Tibial artery (tissue), 4 donors: ENCODE measurements at places on chromosomes 6 and 20.

DNA sequence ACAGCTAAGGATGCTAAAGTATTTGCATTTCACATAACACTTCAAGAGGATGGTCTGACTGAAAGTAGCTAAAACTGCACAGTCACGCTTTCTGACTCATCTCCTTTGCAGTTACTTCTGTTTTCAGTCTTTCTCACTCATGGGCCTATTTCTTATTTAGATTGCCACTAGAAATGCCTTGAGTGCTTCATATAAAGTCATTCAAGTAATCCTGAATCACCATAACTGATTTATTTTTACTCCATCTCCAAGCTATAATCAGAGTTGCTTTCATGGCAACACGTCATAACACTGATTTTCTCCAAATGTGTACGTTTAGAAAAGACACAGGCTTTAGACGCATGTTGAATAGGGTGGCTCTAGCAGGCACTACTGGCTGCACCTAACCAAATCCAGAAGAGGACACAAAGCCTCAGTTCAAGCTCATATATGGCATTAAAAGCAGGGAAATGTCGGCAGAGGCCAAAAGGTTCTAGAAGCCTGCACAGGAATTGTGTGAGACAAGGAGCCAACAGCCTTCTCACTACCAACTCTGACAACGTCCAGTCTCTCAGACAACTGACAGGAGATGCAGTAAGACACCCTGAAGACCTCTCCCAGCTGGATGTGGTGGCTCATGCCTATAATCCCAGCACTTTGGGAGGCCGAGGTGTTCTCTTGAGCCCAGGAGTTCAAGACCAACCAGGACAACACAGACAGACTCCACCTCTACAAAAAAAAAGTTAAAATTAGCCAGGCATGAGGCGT, 64.1 kb upstream of the BEND6 start:
- no peak for DNase-seq

DNA sequence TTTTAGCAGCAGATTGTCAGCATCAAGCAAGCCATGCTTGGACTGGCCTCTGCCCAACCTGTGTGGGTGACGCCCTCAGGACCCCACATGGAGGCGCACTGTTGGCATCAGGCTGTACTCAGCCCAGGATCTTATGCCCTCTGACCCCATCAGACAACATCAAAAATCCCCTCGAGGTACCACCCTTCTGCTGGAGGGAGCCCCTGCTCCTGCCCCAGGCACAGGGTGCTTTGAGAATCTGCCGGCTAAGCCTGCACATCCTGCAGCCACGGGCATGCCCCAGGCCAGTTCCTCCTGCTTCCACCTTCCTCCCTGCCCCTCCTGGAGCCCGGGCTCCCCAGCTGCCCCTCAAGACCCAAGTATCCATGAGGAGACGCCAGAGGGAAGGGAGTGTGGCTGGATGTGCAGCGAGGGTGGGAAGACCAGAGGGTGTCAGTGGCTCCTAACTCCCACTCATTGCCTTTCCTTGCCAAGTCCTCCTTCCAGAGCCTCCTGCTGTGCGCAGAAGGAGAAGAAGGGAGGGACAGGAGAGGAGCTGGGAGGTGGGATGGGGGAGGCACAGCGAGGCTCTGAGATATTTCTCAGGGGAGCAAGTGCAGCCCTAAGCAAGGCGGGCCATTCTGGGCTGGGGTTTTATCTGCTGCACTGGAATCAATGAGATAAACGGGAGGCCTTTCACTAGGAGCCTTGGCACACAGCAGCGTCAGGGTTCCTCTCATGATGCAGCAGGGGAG, 77.4 kb upstream of the CST7 start:
- no peak for DNase-seq

GRCh38 chr6:159772196-159772595, 10.4 kb downstream of the ACAT2 start:
- no peak for DNase-seq

- no peak for DNase-seq
Observed at GRCh38 chr6:116057766-116058165, 2.9 kb downstream of the FRK start.

- no peak for DNase-seq
Observed at GRCh38 chr6:3592371-3592941, 135.6 kb upstream of the SLC22A23 start.

GRCh38 chr6:136094812-136095211, 155.3 kb downstream of the MTFR2 start:
- no peak for DNase-seq

DNA sequence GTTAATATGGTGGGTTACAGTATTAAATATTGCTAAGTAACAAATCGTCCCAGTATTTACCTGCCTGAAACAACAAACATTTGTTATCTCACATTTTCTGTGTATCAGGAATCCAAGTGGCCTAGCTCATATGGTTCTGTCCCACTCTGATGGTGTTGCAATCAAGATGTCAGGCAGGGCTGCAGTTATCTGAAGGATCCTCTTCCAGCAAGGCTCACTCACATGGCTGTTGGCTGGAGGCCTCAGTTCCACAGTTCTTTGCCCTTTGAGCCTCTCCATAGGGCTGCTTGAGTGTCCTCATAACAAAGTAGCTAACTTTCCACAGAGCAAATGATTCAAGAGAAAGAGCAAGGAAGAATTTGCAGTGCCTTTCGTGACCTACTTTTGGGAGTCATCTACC, 17.7 kb downstream of the RAB22A start:
- DNase-seq, result no peak

DNA sequence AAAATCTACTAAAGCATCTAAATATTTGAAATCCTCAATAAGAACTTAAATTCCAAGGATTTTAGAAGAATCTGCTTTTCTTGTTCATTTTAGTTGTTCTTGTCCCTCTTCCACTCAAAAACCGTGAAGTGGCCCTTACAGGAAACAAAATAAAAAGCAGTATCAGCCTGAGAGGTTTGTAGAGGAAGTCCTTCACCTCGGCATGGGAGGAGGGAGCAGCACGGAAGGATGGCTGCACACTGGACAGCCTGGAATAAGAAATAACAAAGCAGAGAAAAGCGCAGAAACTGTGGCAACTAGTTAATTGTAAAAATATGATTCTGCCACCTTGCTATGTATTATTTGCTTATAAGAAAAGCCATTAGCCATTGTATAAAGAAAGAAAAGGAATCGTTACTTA, 46.1 kb downstream of the RALGAPA2 start:
- DNase-seq, result no peak

GRCh38 chr6:27176523-27177484, 70.7 kb upstream of the PRSS16 start:
- DNase-seq, result no peak

GRCh38 chr20:1374246-1374645, 18.6 kb downstream of the FKBP1A start:
- no peak for DNase-seq

DNA sequence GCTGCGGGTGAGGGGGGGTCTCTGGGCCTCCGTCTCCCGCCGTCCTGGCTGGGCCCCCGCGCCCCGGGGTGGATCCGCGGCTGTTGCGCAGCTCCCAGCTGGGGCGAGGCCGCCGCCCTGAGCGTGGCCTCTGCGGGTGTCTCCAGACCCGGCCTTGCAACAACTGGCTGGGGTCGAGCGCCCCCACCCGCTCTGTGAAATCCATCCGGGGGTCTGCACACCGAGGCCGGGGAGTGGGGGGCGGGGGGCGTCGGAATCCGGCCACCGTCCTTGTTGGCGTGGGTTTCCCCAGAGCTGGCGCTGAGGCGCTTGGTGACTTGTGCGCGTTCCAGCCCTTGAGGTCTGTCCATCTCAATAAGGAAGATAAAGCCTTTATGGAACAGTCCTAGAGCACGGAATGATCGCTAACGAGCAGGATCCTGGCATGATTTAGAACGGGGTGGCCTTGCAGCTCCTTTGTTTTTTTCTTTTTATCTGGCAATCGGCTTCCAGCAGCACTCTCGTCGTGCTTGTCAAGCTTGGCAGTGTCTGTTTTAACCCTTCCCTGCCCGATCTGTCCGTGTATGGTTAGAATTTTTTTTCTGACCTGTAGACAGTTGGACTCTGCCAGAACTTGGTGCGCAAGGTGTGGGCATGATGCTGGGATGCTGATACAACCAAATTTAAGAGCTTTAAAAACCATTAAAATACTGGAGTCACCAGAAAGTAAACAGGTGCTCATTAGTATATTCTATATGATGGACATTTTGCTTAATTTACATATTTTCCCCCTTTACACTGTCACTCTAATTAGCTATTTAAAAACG, 675 bp downstream of the DSTN start:
- peak; percentile 59 for DNase-seq

GRCh38 chr6:141463237-141463977, 669.3 kb upstream of the GJE1 start:
- no peak for DNase-seq

DNA sequence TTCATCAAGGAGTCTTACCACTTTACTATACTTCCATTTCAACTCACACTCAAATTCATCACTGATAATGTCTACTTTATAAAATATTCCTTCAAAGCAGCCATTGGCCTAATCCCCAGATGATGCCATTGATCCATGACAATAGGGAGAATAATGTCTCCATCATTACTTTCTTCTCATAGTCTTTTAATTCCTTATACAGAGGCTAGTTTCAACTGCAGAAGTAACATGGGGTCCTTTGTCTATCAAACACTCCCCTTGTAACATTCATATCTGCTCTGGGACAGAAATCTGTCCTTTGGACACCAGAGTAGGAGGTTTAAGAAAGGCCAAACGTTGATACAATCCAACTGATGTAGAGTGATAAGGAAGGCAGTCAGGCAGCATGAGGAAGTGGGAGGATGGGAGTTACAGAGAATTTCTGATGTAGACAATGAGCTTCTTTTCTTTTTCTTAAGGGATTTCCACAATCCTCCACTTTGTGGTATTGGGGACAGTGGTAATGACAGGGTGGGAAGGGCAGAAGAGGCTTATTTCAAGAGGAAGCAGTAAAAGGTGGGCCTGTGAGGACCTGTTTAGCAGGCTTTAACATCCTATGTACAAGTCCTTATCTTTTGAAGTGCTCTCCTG, 18.9 kb upstream of the HLA-DOA start:
- DNase-seq, result no peak

DNA sequence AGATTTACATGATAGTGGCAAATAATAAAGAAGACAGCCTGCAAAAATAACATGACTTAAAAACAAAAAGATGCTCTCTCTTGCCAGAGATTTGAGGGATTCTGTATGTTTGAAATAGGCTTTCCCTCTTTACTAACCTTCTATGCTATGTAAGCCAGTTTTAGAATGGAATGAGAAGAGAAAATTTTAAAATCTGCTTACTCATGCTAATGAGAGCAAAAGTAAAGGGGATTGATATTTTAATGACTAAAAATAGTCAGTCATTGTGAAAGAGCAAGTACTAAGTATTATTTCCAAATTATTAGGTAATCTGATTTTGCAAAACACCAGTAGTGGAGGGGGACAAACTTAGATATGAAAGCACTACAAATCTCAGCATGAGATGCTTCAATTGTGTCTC, 563.3 kb upstream of the ADGRB3 start:
- DNase-seq, result no peak

GRCh38 chr20:3105256-3106137, 21.0 kb upstream of the AVP start:
- DNase-seq, result no peak

- no peak for DNase-seq
Observed at GRCh38 chr6:39516471-39516870, 194.0 kb upstream of the KCNK16 start.

- DNase-seq, result no peak
Observed at GRCh38 chr6:20013066-20013861, 176.1 kb downstream of the ID4 start.

DNA sequence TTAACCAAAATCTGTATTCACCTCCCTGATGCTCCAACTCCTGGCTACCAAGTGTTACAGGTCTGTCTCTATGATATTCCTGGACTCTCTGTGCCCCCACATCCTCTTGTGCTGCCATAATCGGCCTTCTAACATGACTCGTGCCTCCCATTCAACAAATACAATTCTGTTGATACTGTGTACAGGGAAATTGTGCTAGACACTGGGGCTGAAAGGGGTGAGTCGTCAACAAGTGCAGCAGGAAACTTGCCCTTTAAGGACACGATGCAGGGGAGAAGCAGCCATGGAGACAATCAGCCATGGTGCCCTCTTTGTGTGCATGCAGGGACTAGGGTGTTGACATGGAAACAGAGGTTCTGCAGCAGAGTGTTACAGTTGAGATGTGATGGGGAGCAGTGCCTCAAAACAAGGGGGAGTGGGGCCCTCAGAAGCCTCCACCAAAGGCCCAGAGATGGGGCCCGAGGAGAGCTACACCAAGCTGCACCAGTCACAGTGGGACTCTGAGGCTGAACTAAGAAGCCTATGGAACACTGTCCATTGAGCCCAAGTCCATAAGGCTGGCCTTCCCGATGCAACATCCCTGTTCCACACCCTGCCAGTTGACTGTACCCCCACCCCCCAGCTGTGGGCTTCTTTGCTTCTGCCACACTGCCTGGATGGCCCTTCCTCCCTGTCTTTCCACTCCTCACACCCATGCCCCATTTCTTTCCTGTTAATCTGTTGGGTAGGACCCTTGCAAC, 3.1 kb downstream of the PCED1A start:
- DNase-seq, result no peak

DNA sequence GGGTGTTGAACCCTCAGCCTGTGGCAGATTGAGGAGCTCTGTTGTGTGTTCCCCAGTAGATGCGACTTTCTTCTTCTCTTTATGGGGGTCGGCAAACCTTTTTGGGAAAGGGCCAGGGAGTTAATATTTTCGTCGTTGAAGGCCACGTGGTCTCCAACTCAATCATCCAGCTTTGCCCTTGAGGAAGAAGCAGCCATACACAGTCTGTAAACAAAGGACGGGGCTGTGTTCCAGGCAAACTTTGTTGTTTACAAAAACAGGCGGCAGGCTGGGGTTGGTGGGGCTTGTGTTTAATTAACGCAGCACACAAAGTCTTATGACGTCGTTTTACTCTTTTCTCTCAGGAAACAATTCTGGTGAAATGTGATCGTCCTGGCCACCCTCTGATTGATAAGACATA, 20.2 kb downstream of the KIF25 start:
- no peak for DNase-seq

GRCh38 chr20:37863289-37863688, 39.6 kb upstream of the VSTM2L start:
- DNase-seq, result peak; percentile 44

DNA sequence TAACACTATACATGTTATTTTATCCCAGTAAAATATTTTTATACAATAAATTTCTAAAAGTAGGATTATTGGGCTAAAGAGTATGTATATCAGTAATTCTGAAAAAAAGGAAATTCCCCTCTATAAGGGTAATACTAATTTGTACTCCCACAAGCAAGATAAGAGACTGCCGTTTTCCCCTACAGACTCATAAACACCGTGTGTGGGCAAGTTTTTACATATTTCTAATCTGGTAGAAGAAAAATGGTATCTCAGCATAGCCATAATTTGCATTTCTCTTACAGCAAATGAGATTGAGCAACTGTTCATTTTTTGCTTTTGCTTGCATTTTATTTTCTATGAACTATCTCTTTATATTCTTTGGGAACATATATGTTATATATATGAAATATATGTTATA, 26.0 kb upstream of the MYMX start:
- DNase-seq, result no peak
